Left cardiac atrium (tissue), 4 donors: ENCODE measurements at places on chromosomes 2 and 18. TPM values are rescaled to one million over a fixed set of nuclear protein-coding genes. Genes with fewer than 3 reads are reported as not detected.
A peak's percentile ranks its signal among the peaks of the same experiment; 100 is the strongest.

GEN1 gene
- 3.0 TPM for total RNA-seq

GRCh38 chr18:9658087-9658641 is 43.8 kb upstream of the PPP4R1 start:
- no peak for DNase-seq

OR6B2 gene
- not detected for total RNA-seq

GRCh38 chr2:179235463-179236108 is 29.0 kb downstream of the SESTD1 start:
- no peak for DNase-seq

CPS1 gene
- 3.0 TPM for total RNA-seq

SEMA4F gene
- 3.4 TPM for total RNA-seq

GRCh38 chr18:11104307-11104706 is 45.1 kb downstream of the PIEZO2 start:
- no peak for DNase-seq

DNA sequence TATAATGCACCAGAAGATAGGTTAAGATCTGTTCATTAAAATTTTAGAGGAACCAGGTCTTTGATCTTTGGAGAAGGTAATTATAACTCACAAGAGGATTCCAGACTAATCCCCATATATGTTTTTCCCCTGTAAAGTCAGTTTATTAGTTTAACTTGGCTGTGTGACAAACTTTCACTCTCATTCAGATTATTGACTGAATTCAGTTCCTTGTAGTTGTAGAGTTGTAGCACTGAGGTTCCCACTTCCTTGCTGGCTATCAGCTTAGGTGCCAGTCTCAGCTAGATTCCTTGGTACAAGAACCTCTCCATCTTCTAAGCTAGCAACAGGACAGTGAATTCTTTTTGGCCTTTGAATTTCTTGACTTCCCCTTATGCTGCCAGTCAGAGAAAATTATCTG is 19.1 kb downstream of the REG1A start:
- DNase-seq, result no peak

TMEFF2 gene
- total RNA-seq, result 0.47 TPM

CLEC4F gene
- total RNA-seq, result 0.12 TPM

SLC5A7 gene
- not detected for total RNA-seq

DNA sequence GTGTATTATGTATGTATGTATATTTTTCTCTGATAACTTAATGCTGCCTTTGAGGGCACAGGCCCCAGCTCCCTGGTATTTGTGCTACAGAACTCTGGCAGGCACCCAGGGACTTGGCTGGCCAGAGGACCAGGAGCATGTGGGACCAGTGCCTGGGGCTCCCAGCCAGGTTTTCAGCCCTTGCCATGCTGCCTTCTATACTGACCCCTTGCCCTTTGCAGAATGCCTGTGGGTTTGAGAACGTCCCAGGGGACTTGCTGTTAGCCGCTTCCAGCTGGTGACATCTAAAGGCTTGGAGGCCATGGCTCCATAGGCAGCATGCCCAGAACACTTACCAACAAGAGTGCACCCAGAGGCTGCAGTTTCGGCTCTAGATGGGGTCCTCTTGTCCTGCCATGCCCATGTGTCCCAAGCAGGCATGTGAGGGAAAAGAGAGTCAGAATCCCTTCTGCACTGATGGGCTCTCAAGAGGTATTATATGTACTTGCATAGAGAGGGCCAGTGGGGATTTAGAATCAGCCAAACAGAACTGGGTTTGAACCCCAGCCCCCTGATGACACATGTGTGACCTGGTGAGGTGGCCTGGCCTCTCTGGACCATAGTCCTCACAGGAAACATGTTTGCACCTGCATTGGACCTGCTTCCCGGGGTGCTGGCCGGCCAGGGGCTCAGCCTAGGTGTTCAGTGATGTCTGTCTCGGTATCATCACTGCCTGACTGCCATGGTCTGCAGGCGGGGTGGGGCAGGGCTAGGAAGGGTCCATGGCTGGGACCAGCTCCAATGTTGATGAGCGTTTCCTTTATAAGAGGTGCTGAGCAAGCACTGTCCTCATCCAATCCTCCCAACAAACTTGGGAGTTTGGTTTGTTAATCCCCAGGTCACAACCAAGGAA is 119.2 kb upstream of the FHL2 start:
- DNase-seq, result peak; percentile 74

DNA sequence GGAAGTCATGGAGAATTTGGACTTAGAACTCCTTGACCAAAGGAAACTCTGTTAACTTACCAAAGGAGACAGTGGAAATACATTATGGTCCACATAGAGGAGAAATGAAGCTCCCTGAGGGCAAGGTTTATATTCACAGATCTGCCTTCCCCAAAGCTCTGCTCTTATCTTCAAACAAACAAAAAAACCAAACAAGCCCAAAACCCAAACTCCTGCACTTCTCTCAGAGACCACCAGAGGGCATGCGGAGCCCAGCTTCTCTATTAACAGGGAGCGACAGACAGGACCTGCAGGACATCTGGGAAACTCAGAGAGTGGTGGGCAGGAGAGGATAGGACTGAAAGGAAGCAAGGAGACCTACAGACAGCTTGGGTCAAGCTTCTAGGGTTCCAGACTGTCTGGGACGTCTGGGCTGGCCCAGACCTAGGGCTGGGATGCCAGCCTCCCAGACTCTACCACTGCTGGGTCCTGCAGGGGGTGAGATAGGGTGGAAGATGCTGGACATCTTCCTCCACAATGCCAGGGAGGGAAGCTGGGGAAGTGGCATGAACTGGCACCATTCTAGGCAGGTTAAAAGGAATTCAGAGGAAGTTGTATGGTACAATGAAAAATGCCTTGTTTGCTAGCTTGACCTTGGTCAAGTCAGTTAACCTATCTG is 4.0 kb upstream of the WNT10A start:
- peak; percentile 51 for DNase-seq

- no peak for DNase-seq
These were observed 4.5 kb downstream of the HES6 start for GRCh38 chr2:238235331-238235732.

CRYGD gene
- total RNA-seq, result not detected

- DNase-seq, result no peak
These were observed 1311.0 kb upstream of the FAM98A start for GRCh38 chr2:34909992-34910705.

DNA sequence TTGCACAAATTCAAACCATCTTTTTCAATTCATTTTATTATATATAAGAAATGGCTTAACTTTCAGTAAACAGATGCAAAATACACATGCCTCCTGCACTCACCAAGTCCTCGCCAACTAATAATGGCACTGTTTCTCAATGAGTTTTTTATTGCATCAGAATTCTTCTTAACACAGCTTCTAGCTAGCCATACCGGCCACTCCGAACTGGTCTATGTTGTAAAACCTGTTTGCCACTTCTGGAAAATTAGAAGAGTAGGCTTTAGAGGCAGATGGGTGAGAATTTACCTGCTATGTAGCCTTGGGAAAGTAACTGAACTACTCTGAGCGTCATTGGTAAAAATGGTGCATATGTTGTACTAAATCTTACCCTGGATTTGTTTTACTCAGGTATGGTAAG is 100.6 kb upstream of the LHCGR start:
- DNase-seq, result no peak

AFF3 gene
- 20.8 TPM for total RNA-seq

DNA sequence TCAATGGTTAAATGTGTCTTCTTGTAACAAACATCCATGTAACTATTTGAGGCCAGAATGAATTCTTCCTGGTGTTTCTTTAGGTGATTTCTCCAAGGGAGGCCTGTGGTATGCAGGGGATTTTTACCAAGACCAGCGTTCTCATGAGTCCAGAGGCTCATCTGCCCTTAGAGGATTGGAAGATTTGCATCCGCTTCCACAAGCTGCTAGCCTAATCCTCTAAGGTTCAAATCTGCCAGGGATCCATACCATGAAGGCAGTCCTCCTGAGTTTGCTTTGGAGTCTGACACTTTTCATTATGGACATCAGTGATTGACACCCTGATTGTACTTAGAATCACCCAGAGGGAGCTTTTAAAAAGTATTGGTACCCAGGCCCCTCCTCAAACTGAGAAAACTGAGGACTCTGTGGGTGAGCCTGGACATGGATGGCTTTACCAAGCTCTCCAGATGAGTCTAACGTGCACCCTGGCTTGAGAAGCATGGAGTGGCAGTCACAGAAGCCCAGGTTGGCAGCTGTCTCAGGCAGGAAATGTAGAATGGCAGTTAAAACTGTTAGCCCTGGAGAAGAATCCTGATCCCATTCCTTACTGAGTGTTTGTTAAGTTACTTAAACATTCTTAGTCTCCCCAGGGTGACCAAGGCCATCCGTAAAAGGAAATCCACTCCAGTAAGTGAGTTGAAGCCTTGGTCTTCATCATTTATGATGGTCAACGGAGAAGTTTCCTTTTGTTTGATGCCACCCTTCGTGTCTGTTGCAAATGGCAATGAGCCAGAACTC is 95.3 kb upstream of the RMDN2 start:
- no peak for DNase-seq

CIB4 gene
- total RNA-seq, result 0.44 TPM

- DNase-seq, result no peak
These were observed 75.1 kb upstream of the TANK start for GRCh38 chr2:161085149-161085548.

RGPD3 gene
- total RNA-seq, result 0.10 TPM

DNA sequence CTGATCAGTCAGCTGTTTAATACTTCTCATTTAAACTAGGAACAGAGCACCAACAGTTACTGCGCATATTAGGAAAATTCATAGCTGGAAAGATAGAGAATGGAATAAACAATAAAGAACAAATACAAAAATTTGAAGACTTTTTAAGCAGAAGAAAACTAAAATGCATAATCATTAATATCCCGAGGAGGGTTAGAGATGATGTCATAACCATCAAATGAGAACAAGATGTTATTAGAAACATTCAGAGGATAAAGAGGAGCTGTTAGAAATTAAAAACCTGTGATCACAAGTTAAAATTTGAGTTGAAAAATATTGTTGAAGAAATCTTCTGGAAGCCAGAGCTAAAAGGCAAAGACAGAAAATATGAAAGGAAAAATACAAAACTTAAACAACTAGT is 54.0 kb upstream of the ALKAL2 start:
- DNase-seq, result no peak

VWA3B gene
- total RNA-seq, result 0.50 TPM

GRCh38 chr2:157509744-157510143 is 65.9 kb upstream of the CYTIP start:
- no peak for DNase-seq

- DNase-seq, result peak; percentile 61
These were observed 321.4 kb downstream of the IRS1 start for GRCh38 chr2:226478109-226478809.

- DNase-seq, result no peak
These were observed 1.1 kb downstream of the LMAN1 start for GRCh38 chr18:59357928-59358327.

IL18RAP gene
- total RNA-seq, result 1.3 TPM

CRYGC gene
- not detected for total RNA-seq

DNA sequence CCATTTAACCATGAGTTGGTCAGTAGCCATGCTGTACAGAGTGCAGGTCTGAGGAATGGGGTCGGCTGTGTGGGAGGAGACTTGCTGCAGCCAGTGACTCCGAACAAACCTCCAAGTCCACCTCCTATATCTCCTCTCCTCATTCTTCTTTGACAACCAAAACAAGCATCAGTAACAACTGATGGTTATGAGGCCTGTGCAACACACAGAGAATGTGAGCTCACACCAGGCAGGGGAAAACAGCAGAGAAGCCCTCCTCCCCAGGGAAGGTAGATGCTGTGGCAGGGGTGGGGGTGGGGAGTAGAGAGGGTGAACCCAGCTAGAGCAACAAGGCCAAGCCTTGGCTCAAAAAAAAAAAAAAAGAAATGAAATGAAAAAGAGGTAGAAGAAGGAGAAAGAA is 12.3 kb upstream of the CNGA3 start:
- DNase-seq, result no peak

FBXO48 gene
- 1.4 TPM for total RNA-seq

GRCh38 chr2:229090225-229090624 is 180.9 kb downstream of the PID1 start:
- no peak for DNase-seq

HOXD12 gene
- not detected for total RNA-seq

GRCh38 chr18:58671632-58672564 is 633 bp downstream of the MALT1 start:
- peak; percentile 49 for DNase-seq
